ENCODE measurements at places on chromosomes 2 and 18.
A peak's percentile ranks its signal among the peaks of the same experiment; 100 is the strongest.

- DNase-seq, result no peak
These were observed 16.0 kb upstream of the NTSR2 start for GRCh38 chr2:11685906-11686470.

DNA sequence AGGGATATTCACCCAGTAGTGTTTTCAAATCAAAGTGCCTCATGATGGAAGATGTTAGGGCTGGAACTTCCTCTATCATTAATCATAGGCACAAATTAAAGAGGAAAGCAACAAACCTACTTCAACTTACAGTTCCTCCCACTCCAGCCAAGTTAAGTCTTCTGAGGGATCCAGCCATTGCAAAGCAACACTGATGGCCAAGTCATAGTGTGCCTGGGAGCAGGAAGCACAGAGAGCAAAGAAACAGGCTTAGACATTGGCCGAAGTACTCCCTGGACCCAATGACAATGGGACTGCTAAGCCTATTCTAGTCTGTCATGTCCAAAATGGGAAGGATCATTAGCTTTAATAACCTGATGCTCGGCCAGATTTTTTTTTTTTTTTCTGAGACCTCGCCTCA lies 7.0 kb downstream of the C2orf80 start:
- DNase-seq, result no peak

DNA sequence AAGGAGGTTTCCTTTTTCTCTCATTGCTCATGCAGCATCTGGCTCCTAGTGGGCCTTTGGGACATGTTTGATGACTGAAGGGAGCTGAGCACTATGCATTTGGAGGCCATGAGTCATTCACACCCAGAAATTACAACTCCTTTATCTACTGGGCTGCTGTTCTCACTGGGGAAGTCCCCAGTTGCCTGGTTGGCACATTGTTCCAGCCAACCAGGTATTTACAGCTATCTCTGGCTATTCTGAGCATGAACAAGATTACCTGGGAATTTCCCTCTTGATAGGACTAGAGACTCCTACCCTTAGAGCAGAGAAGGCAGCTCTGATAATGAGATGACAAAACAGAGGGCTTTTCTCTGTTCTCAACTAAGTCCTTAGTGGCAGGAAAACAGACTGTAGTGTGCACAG lies 206.5 kb downstream of the SETBP1 start:
- DNase-seq, result no peak

DNA sequence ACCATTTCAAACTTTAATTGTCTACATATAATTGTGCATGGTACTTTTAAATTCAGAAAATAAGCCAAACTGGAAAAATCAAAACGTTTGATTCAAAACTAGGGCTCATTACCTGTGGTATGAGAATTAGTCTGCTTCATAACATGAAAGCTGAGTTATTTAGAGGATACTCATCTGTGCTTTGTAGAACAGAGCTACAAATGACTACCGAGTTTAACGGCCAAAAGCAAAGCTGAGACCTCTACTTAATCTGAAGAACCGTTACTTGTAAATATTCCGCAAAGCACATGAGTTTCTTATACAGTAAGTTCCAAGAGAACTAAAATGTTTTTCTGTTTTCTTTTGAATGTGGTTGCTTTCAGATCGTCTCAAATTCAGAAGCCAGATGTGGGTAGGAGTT lies 123.7 kb upstream of the SMAD7 start:
- DNase-seq, result no peak

DNA sequence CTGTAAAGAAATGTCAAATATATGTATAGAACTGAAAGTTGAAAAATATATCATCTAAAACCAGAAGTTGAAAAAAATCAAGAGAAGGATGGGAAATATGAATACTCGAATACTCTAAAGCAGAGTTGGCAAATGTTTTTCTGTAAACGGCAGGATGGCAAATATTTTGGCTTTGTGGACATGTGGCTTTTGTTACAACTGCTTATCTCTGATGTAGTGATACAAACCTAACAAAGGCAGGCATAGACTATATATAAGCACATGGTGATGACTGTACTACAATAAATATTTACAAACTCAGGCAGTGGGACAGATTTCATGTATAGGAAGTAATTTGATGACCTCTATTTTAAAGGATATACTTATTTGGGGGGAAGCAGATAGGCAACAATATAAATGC lies 224.6 kb upstream of the LRRTM4 start:
- DNase-seq, result no peak

GRCh38 chr2:235506997-235507615 lies 13.3 kb downstream of the AGAP1 start:
- no peak for DNase-seq

GRCh38 chr2:191631754-191632153 lies 46.2 kb upstream of the NABP1 start:
- no peak for DNase-seq

DNA sequence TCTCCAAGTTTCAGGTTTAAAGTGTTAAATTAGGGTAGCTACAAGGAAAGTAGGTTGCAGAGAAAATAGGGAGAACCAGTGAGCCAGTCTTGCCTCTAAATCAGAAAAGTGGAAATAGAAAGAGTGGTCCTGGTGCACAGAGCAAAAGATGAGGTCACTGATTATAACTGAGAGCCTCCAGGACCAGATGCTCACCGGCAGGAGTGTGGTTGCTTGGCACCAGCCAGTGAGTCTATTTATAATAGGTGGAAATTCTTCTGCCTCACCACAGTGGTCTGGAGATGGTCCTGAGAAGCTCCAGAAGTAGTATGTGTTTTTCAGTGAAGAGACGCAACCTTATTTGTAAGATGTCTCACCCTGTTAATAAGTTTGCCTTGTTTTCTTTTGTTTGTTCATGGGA lies 373.9 kb upstream of the KCNJ3 start:
- no peak for DNase-seq

DNA sequence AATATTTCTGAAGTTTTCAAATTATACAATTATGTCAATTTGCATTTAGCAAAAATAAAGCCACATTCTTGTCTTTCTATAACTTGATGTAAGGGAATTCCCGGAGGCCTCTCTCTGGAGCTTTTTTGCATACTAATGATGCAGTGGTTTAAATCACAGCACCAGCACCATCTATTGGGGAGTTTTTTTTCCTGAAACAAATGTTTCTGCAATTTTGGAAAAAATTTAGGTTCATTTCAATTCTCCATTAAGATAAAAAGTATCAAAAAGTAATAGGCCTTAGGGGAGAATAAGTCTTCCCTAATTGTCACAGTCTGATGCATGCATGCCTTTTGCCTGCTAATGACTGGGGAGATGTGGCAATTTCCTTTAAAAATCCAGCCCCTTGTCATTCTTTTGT lies 13.5 kb downstream of the CBLN2 start:
- DNase-seq, result no peak

DNA sequence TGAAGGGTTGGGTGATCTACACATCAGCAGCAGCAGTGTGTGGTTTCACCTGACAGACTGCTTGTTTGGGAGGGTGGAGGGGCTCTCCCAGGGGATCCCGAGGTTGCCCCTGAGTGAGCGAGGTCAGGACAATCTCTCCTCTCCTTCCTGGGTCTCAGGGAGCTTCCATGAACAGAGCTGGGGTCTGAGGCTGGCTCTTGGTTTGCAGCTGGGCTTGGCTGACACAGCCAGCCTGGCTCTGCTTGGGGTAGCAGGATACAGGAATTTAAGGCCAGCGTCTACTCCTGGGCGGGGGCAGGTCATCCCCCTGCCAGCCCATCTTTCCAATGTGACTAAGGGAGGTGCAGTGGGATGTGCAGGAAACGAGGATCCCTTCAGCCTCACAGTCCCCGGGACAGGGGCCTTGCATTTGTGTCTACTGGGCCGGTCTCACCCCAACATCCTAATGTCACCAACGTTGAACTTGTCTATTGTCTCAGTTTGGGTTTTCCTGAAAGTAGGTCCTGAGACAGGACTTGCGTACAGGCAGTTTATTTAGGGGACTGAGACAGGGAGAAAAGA lies 262.6 kb upstream of the HDAC4 start:
- no peak for DNase-seq

DNA sequence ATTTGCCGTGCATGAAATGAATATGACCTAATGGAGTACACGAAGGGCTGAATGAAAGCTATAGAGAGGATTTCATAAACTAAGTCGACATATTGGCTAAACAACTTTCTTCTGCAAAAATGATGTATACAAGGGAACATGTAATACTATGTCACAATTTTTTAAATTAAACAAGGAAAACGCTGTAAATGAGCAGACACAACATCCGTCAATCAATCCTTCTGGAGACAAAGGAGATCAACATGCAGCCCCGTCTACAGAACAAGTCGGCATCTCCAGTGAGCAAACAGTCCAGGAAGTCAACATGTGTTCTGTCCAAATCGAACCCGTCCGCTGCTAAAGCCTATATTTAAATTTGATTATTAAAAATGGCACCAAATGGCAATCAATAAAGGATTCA lies 180.8 kb downstream of the TCF4 start:
- DNase-seq, result peak; percentile 67

DNA sequence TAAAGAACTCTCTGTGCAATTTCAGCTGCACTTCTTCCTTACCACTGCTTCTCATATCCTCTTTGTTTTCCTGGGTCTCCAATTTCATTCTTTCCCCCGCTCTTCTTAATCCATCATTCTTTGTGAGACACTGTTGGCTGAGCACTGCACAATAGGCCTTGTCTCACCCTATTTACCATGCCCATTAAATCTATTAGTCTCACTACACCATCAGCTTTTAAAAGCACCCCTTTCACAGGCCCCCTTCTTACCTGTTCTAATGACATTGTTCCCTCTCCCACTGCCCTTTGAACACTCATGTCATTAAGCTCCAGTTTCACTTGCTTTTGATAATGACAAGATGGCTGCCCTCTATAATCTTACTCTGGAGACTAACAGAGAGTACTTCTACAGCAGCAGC lies 404.1 kb upstream of the ACVR2A start:
- no peak for DNase-seq

GRCh38 chr2:141590620-141591019 lies 540.2 kb downstream of the LRP1B start:
- no peak for DNase-seq

DNA sequence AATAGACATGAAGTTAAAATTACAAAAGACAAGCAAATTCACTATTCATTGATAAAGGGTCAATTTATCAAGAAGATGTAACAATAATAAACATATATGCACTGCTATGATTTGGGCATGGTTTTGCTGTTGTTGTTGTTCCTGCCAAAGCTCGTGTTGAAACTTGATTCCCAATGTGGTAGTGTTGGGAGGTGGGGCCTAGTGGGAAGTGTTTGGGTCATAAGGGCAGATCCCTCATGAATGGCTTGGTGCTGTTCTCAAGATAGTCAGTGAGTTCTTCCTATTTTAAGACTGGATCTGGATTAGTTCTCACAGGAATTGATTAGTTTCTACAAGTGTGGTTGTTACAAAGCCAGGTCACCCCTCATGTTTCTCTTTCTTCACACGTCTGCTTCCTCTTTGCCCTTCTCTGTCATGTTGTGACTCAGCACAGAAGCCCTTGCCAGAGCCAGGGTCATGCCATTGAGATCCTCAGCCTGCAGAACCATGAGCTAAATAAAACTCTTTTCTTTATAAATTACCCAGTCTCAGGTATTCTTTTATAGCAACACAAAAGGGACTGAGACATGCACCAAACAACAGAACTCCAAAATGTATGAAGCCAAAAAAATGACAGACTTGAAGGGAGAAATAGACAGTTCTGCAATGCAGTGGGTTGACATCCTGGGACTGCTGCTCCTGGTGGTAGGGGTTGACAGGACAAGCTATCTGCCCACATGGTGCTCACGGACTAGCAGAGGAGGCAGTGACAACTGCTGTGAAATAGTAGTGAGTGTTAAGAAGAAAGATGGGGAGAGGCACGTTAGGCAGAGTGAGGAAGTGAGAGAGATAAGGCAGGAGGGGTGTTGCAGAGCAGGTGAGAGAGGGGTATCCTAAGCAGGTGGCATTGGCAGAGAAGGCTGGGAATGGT lies 18.6 kb upstream of the SKA1 start:
- no peak for DNase-seq

DNA sequence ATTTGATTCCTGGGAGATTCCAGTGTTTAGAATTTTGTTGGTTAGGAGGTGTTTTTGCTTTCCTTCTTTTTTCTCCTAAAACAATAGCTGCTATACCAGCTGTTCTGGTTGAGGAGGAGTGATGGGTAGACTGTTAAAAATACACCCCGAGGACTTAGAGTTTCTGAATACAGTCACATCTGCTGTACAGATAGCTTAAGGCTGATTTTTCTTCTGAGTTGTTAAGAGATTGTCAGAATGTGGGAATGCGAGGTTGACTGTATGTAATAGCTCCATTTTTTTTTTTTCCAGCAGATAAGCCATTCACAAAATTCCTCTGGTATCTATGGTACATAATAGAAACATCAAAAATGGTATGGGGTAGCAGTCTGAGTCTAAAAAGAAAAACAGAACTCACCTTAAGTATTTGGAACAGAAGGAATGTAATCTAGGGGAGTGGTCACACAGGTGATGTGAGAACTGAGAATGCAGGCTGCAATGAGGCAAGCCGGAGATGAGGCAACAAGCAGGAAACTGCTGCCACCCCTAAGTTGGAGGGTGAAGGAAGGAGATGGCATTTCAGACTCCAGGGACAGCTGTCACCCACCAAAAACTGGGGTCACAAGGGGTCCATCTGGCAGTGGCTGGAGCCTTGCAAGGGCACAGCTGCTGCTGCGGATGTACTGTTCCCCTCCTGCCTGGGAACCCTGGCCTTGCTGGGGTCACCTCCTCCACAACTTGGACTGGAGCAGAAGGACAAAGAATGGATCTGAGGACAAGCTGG lies 2.4 kb downstream of the DGKD start:
- DNase-seq, result no peak

- DNase-seq, result no peak
These were observed 91.0 kb downstream of the EPB41L5 start for GRCh38 chr2:120103723-120104467.

- DNase-seq, result no peak
These were observed 19.7 kb upstream of the PPM1B start for GRCh38 chr2:44148999-44149398.

DNA sequence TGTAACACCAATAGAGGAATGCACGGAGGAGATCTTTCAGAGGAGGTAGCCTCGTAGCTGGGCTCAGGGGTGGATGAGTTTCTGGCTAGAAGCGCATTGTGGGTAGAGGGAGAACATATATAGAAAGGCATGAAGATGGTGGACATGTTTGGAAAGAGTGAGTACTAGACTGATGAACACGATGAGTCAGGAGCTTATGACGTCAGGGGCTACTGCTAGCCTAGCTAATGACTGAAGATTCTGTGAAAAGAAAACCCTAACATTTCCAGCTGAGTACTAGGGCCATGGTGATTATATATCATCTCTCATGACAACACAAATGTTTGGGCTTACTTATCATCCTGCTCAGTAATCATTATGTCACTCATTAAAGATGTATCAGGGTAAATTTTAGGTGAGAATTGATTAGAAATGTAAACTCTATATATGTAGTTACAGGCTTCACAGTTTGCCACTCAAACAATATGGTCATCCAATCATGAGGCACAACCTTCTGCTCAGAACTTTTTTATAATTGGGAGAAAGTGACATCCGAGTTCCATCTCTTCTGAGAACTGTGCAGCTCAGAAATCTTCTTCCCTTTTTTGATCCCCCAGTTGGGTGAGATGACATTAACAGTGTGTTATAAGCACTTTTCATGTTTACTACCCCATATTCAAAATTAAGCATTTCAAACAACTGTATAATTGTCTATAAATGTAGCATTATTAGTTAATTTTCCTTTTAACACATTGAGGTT lies 22.2 kb upstream of the IL1RN start:
- DNase-seq, result no peak

- no peak for DNase-seq
These were observed 58.4 kb upstream of the GREB1L start for GRCh38 chr18:21183670-21184069.

All from NCI-H526 treated with DMSO at 0.1 percent for 48 hours (cell line).